Hepatocyte (in vitro differentiated cells): ENCODE measurements at places on chromosomes 11 and 22. TPM values are rescaled to one million over a fixed set of nuclear protein-coding genes. Genes with fewer than 3 reads are reported as not detected.

DNA sequence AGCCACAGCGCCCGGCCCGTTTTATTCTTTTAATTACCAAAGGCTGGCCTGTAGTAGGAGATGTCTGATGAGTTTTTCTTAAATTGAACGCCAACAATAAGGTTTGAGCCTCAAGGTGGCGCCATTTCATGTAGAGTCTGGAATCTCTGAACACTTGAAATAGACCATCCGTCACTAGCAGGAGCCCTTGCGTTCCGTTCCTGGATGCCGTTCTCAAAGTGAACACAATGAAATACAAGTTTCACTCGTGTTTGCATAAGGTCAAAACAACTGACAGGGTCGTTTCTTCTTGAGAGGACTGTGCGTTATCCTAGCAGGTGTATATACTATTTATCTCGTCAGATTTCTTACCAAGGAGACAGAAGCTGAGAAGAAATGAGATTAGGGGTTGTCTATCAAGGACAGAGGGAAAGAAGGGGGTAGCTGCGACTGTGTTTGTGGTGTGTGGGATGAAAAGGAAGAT, 18.7 kb upstream of the SCGB1D1 start:
- no peaks in the 10 kb centered on the region for H3K4me1 ChIP-seq
- no peak overlapping the region for H3K4me3 ChIP-seq
- H3K36me3 ChIP-seq, result no peaks in the 10 kb centered on the region
- H3K27ac ChIP-seq, result no peak overlapping the region

The SERPIND1 gene
- 30.4 and 56.8 TPM in 2 replicates for polyA plus RNA-seq

DNA sequence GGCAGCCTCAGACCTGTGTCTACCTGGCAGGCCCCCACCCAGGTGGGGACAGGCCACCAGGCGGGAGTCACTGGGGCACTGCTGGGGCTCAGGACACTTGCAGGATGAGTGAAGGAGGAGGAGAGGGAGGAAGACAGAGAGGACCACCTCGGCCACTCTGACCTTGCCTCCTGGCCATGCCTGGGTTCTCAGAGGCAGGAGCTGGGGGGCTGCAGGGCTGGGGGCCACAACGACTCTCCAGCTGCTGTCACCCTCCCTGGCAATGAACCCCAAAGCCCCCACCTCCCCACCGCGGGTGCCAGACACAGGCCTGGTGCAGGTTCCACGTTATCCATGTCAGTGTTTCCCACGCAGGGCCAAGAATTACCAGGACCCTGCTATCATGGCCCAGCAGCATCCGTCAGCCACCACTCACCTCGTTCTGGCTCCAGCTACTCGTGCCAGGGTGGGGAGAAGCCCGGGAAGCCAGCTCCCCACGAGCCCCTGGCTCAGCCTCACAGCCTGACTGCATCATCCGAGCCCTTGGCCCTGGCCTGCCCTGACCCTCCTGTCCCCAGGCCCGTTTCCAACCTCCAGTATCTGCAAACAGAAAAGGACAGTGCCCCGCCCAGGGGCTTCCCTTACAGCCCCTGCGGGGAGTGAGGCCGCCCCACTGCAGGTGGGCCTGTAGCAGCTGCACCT, 62.4 kb downstream of the BRD1 start:
- no peak for DNase-seq
- no peaks in the 10 kb centered on the region for H3K36me3 ChIP-seq
- no peak overlapping the region for H3K27ac ChIP-seq
- no peaks in the 10 kb centered on the region for H3K4me1 ChIP-seq
- H3K27me3 ChIP-seq, result no peaks in the 10 kb centered on the region

DNA sequence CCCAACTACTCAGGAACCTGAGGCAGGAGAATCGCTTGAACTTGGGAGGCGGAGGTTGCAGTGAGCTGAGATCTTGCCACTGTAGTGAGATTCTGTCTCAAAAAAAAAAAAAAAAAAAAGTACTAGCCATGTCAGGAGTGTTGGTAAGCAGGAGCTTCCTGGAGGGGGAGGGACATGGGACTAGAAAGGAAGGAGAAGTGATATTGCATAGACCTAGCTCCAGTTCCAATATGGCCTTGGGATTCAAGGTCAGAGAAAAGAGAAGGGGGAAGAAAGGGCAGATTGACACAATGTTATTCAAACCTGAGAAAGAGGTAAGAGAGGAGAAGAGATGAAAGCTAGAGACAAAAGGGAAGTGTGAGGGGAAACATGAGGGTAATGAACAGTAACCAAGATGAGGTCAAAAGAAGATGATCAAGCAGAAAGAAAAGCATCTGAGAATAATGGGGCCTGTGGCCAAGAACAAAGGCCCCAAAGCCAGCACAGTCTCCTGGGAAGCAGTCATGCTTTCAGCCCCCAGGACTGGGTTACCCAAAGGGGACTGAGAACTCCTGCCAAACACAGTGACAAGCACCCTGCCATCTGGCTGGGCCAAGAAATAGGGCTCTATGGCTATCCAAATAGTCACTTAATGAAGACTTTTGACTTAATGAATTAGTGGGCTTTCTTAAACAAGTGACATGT, 51.7 kb upstream of the FTH1 start:
- no peaks in the 10 kb centered on the region for H3K36me3 ChIP-seq
- no peak overlapping the region for H3K4me3 ChIP-seq
- H3K27me3 ChIP-seq, result no peaks in the 10 kb centered on the region
- H3K27ac ChIP-seq, result no peak overlapping the region
- H3K4me1 ChIP-seq, result no peaks in the 10 kb centered on the region

GRCh38 chr11:11787305-11788062, 54.3 kb upstream of the USP47 start:
- peak; percentile 87 for DNase-seq
- H3K4me1 ChIP-seq, result no peaks in the 10 kb centered on the region
- H3K4me3 ChIP-seq, result no peak overlapping the region
- H3K27ac ChIP-seq, result no peak overlapping the region
- H3K27me3 ChIP-seq, result no peaks in the 10 kb centered on the region
- H3K36me3 ChIP-seq, result no peaks in the 10 kb centered on the region

The MS4A15 gene
- 4.3 and 8.0 TPM in 2 replicates for polyA plus RNA-seq

The MED19 gene
- polyA plus RNA-seq, result 30.2 and 30.9 TPM in 2 replicates

The PIK3IP1 gene
- polyA plus RNA-seq, result 19.5 and 22.4 TPM in 2 replicates

DNA sequence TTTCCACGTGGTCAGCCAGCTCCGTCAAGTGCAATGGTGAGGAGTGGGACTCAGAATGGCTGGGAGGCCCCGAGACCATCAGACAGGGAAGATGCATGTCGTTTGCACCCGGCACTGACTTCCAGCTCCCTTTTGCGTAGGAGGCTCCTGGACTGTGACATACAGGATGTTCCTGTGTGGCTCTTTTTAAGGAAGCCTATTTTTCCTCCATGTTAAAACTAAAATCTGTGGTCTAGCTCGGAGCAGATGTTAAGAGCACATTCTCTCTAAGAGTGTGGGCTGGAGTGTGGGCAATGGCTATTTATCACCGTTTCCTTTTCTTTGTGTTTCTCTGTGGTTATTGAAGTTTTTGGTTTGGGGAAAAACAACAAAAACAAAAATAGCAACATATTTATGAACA, 40.9 kb upstream of the AMPD3 start:
- no peaks in the 10 kb centered on the region for H3K4me1 ChIP-seq
- H3K27ac ChIP-seq, result no peak overlapping the region
- DNase-seq, result no peak
- H3K36me3 ChIP-seq, result no peaks in the 10 kb centered on the region
- no peak overlapping the region for H3K4me3 ChIP-seq

- DNase-seq, result no peak
- no peak overlapping the region for H3K27ac ChIP-seq
- H3K36me3 ChIP-seq, result no peaks in the 10 kb centered on the region
- H3K4me1 ChIP-seq, result no peaks in the 10 kb centered on the region
Observed at GRCh38 chr11:106131998-106132397, 54.5 kb downstream of the AASDHPPT start.

- no peak for DNase-seq
- H3K27me3 ChIP-seq, result no peaks in the 10 kb centered on the region
- no peak overlapping the region for H3K27ac ChIP-seq
- H3K4me1 ChIP-seq, result no peaks in the 10 kb centered on the region
- no peaks in the 10 kb centered on the region for H3K36me3 ChIP-seq
Observed at GRCh38 chr11:41189701-41190436, 269.6 kb downstream of the LRRC4C start.

DNA sequence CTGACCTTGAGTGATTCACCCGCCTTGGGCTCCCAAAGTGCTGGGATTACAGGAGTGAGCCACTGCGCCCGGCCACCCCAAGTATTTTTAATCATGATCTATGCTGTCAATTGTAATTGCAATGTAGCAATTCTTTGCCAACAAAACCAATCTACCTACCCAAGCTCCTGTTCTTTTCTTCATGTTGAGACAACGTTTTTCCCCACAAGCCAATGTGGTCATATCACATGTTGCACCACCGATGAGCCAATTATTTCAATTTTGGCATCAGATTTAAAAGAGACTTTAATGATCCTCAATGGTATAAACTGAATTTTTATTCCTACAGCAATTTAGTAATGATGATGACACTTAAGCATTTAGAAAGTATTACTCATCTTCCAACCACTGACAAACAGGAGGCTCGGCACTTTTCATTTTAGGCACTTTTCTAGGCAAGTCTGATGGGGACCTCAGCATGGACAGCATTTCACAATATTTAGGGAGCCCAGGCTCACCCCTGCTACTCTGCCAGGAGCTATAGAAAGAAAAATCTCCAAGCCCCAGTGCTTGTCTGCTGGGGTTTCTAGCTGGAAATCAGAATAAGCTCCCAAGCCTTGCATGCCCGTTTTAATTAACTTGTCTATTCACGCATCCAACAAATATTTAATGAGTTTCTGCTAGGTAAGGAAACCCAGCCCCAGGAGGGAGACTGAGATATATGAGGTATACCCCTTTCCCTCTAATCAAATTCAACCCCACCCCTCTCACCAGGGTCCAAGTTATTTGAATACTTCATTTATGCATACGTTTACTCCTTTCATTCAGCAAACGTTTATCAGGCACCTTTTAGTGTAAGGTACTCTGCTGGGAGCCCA, 291.4 kb downstream of the ST3GAL4 start:
- no peak for DNase-seq
- no peaks in the 10 kb centered on the region for H3K4me1 ChIP-seq
- H3K36me3 ChIP-seq, result no peaks in the 10 kb centered on the region
- H3K27ac ChIP-seq, result no peak overlapping the region

GRCh38 chr11:9609002-9609759, 35.7 kb downstream of the WEE1 start:
- H3K27me3 ChIP-seq, result no peaks in the 10 kb centered on the region
- H3K4me3 ChIP-seq, result no peak overlapping the region
- H3K36me3 ChIP-seq, result no peaks in the 10 kb centered on the region
- H3K27ac ChIP-seq, result no peak overlapping the region
- no peak for DNase-seq

DNA sequence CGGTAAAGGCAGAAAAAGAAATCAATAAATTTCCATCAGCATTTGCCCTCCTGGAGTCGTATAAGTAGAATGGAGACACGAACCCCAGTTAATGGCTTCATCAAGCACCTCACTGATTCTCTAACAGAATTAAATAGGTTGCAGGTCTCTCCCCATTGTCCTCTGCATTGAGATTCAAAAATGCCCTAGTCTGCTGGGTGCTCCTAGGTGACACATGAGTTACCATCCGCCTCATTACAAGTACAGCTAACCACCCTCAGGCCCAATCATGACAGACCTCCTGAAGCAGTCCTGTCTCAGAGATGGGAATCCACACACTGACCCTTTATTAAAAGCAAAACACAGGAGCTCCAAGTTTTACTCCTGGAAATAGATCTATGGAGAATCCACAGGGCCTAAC, 31.4 kb downstream of the HSPA8 start:
- no peak overlapping the region for H3K4me3 ChIP-seq
- no peak overlapping the region for H3K27ac ChIP-seq
- no peaks in the 10 kb centered on the region for H3K4me1 ChIP-seq
- H3K36me3 ChIP-seq, result no peaks in the 10 kb centered on the region
- H3K27me3 ChIP-seq, result no peaks in the 10 kb centered on the region
- no peak for DNase-seq

- no peak for DNase-seq
- no peaks in the 10 kb centered on the region for H3K27me3 ChIP-seq
- no peaks in the 10 kb centered on the region for H3K4me1 ChIP-seq
- no peak overlapping the region for H3K27ac ChIP-seq
Observed at GRCh38 chr11:82845356-82846353, 54.6 kb downstream of the PRCP start.

The CHST1 gene
- polyA plus RNA-seq, result 1.9 and 2.9 TPM in 2 replicates

GRCh38 chr11:59267196-59267595, 54.5 kb upstream of the MPEG1 start:
- no peak overlapping the region for H3K27ac ChIP-seq
- H3K27me3 ChIP-seq, result no peaks in the 10 kb centered on the region
- no peaks in the 10 kb centered on the region for H3K4me1 ChIP-seq
- DNase-seq, result no peak
- H3K4me3 ChIP-seq, result no peak overlapping the region

DNA sequence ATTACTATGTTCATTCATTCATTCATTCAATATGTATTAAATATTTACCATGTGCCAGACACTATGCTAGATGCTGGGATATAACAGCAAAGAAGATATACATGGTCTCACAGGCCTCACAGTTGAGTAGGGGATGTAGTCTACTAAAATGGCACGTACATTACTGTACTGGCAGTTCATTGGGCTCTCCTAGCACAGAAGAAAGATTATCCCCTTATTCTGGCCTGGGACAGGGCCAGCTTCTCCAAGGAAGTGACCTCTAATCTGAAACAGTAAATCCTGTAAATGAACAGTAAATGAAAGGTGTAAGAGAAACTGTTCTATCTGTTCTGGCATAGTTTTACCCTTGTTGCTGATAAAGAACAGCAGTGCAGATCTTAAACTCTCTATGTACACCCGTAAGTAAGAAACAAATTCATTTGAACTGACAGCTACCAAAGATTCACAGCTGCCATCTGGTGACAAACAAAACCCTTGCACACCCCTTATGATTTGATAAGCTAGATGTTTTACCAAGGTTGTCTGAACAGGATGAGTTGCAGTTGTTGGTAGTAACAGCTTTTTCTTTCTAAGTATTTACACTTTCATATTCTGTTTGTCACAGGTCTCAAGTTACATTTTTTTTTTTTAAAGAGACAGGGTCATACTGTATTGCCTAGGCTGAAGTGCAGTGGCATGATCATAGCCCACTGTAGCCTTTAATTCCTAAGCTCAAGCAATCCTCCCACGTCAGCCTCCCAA, 263.1 kb downstream of the TMEM135 start:
- H3K27ac ChIP-seq, result no peak overlapping the region
- no peak for DNase-seq
- H3K4me3 ChIP-seq, result no peak overlapping the region

GRCh38 chr11:88183233-88183632, 8.0 kb upstream of the RAB38 start:
- no peaks in the 10 kb centered on the region for H3K36me3 ChIP-seq
- no peaks in the 10 kb centered on the region for H3K4me1 ChIP-seq
- H3K27ac ChIP-seq, result no peak overlapping the region
- no peaks in the 10 kb centered on the region for H3K27me3 ChIP-seq

GRCh38 chr11:118763041-118763440, 27.9 kb downstream of the DDX6 start:
- no peak overlapping the region for H3K4me3 ChIP-seq
- H3K36me3 ChIP-seq, result no peaks in the 10 kb centered on the region
- H3K27ac ChIP-seq, result no peak overlapping the region

GRCh38 chr22:27745809-27746208, 55.7 kb downstream of the MN1 start:
- H3K4me1 ChIP-seq, result peaks cover 24% of the 10 kb centered on the region
- peaks cover 39% of the 10 kb centered on the region for H3K27me3 ChIP-seq
- no peak for DNase-seq
